AG20443 (cell line): ENCODE measurements at places on chromosomes 4 and X.

DNA sequence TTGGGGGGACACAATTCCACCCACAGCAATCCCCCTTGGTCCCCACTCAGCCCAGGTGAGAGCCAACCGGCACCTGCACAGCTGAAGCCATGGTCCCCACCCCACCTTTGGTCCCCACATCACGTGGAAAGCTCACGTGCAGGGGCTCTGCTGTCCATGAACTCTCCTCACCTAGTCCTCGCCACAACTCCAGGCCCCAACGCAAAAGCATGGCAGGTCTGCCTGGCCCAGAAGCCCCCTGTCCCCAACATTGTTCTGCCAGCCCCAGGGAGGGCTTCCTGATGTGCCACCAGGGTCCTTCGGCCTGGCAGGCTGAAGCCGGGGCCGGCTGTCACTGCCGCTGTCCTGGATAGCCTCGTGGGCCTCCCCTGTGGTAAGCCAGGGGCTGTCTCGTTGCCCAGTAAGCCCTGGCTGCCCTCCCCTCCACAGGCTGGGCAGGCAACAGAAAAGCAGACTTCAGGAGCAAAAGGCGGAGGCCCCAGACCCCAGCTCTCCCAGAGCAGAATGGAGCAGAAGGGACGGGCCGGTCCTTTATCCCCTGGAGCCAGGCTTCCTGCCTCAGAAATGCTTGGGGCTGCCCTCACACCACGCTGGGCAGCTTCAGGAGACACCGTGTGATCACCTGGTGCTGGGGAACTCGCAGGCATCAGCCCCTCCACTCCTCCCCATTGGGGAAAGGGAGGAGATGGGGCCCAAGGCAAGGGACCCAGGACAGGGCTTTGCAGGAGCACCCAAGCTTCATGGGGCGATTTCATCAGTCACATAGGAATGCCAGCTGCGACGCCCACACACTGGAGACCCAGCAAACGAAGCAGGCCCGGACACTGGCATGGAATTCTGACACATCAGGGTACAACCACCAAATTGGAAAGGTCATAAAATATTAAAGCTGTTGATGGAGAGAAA lies 103.7 kb downstream of the ADRA2C start:
- no peak for DNase-seq

GRCh38 chr4:168019019-168019651 lies 73.2 kb upstream of the ANXA10 start:
- DNase-seq = no peak

GRCh38 chrX:129523079-129523911 lies at the start of gene SMARCA1:
SMARCA1 (minus strand) TSS chrX:129523490; CDS start chrX:129523370, 120 bp downstream.
- DNase-seq = peak; percentile 81

DNA sequence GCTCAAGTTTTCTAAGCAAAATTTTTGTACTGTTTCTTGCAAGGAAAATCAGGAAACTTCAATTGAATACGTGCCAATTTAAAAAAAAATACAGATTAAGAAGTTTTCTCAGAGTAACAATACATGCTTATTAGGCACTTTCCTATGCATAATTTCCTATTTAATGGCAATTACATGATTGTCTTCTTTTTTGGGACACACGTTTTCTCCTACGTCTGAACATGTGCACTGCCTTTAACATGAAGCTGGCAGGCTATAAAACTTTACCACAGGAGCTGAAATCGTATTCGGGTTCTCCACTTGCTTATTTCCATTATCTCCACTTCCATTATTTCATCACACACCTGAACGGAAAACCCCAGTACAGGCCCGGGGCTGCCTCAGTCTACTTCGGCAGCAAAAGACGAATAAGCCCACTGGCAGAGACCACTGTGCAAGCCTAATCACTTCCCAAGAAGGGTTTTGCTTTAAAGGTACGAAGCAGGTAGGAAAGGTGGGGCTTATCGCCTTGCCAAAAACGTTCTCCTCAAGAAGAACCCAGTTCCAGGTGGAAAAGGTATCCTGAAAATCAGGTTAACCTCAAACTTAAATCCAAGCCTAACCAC lies 575 bp downstream of the RCHY1 start:
- no peak for DNase-seq

GRCh38 chr4:66331761-66332160 lies 661.5 kb upstream of the EPHA5 start:
- no peak for DNase-seq

DNA sequence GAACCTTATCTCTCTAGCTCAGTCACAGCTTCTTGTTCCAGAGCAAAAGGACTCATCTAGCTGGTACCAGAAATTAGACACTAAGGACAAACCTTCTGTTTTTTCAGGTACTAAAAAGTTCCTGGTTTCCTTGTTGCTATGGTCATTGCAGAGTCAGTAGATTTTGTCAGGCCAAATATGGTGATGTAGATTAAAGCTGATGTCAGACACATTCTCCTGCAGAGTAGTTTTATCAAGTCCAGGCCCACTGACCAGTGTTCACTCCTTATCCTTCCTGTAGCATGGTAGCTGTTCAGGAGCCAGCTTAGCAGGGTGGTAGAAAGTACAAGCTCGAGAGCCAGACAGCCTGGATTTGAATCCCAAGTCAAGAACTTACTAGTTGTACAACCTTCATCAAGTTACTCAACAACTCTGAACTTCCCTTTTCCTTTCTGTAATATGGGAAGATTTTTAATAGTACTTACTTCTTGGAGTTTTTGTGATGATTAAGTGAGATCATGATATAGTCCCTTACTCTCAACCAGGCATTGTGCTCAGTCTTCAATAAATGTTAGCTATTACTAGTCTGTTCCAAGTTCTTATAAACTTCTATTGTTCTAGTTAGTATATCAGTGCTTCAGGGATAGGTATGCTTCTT lies 17.9 kb downstream of the OCRL start:
- no peak for DNase-seq

- no peak for DNase-seq
Measured at GRCh38 chrX:30414144-30414543, 105.0 kb upstream of the NR0B1 start.

DNA sequence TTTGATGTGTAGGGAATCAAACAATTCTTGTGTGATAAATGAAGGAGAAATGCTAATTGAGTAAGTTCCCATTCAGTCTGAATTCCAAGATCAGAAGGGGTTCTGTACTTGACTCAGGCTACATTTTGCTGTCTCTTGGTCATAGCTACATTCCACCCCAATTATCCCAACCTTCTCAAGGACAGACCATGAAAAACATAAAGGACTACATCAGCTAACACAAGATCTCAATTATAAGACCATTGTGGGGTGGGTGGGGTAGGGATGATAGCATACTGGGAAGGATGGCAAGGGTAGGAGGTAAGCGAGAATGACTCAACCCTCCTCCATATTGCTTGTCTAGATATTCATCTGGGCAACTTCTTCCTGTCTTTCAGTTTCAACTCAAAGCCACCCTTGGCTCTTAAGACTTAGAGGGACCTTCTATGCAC lies 87.4 kb upstream of the ETNPPL start:
- peak; percentile 9 for DNase-seq

- peak; percentile 7 for DNase-seq
Measured at GRCh38 chrX:138127314-138127713, 561.4 kb downstream of the ZIC3 start.

GRCh38 chr4:31518796-31519250 lies 798.7 kb downstream of the PCDH7 start:
- peak; percentile 10 for DNase-seq

DNA sequence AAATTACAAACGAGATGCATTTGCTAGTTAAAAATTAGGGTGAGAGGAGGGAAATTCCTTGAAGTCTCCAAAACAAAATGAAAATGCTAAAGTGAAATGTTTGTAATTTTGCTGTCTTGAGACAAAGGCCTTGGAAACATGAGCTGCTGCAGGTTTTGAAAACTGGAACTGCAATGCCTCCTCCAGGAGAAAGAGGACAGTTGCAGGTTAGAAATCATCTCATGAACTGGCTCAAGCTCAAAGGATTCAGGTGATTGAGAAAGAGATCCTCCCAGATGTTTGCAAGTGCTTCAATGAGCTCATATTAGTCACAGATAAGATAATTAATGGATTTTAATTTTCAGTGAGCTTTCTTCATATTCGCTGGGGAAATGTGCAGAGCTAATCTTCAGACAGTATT lies 32.4 kb downstream of the SMPX start:
- DNase-seq = peak; percentile 18

- DNase-seq = no peak
Measured at GRCh38 chr4:156581282-156582063, 390.1 kb downstream of the PDGFC start.

DNA sequence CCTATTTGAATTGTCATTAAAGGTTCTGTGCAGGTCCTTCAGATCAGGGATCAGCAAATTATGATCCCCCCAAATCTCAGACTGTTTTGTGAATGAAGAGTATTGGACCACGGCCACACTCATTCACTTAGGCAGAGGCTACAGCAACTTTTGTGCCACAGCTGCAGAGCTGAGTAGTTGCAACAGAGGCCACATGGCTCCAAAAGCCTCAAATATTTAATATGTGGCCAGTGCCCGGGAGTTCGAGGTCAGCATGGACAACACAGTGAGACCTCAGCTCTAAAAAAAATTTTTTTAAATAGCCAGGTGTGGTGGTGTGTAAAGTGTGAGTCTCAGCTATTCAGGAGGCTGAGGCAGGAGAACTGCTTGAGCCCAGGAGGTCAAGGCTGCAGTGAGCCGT lies 100.7 kb downstream of the NSUN7 start:
- no peak for DNase-seq

DNA sequence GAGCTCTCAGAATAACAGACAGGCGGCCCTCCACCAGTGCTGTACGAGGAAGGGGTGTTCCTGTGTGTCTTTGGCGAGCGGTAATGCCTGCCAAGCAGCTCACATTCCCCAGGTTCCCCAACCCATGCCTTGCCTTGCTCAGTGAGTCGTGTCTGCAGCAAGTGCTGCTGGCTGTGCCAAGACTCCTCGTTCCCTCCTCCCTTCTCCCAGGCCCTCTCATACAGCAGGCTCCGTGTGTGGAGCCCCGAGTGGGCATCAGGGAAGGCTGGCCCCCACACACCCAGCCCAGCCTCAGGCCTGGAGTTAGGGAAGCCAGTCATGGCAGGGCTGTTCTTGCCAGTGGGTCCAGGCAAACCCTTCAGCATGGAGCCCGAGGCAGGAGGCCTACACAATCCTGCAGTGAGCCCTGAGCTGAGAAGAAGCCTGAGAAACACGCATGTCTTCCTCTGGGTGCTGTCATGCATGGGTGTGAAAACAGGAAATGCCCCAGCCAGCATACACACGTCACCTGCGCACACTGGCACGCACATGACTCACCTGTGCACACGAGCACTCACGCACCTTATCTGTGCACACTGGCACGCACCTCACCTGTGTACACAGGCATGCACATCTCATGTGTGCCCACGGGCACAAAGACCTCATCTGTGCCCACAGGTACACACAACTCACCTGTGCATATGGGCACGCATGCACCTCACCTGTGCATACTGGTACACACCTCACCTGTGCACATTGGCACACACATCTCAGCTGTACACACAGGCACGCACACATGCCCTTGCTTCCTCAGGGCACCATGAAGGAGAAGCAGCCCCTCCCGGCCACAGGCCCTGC lies 238.7 kb downstream of the DHRSX start:
- DNase-seq = no peak

GRCh38 chr4:112933790-112934189 lies 115.7 kb upstream of the ANK2 start:
- no peak for DNase-seq

DNA sequence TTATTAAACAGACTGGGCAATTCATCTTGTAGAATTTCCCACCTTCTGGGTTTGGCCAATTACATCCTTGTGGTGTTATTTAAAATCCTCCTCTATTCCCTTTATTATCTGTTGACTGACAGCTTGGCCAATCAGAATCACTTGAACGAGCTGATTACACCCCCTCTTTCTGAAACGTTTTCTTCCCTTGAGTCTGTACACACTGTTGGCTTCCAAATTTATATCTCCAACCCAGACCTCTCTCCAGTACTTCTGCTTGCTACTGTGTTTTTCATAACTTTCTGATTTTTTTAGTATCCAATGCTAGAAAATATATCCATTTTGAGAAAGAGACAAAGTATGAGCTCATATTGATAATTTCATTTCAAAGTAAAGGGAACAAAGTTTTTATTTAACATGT lies 14.8 kb downstream of the CD38 start:
- no peak for DNase-seq

DNA sequence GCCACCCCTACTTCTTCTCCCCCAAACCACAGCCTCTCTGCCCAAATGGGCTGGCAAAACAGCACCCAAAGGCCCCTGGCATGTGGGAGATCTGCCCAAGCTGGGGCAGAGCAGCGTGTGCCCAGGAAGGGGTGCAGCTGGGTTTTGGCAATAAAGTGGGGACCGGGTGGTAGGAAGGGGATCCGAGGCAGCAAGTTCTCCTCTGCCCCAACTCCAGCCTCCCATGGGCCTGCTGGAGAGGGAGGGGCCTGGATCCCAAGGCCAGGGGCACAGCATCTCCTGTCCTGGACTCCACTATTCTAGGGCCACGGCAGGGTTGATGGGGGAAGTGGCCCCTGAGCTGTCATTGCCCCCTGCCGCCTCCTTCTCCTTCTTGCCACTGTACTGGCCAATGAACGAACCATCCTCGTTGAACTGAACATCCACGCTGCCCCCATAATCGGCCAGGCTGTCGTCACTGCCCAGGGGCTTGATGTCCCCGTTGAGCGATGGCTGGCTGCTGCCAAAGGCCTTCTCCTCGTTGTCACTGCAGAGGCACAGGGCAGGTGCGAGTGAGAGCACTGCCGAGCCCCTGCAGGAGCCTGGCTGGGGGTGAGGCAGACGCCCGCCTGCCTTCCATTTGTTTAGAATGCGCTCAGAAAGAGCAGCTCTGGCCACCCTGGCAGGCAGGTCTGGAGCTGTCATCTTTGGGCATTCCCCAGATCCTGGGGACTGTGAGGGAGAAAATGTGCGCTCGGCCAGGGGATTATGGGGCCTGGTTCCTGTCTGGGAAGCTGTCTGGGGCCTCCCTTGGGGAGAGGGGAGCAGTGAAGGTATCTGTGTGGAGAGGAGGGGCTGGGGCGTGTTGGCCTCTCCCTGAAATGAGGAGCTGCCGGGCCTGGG lies 23.4 kb downstream of the L1CAM start:
- DNase-seq = no peak
